ENCODE measurements at places on chromosomes 16 and 17.

DNA sequence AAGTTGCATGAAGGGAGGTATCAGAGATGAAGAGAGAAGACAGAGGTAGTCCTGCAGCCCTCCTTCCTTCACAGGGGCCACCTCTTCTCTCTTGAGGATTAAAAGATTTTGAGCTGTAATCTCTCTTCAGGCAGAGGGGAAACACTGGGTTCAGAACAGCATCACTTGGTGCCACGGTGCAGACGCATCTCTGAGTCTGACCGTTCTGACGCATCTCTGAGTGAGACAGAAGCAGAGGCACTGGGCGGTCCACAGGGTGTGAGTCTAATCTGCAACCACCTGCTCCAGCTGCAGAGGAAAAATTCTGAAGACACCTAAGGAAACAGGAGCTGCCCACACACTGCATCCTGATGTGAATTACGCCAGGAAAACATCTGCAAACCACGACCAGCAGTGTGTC is 5.3 kb upstream of the KRT37 start:
- no peak for DNase-seq

- no peak for DNase-seq
These were observed 67.9 kb downstream of the N4BP1 start for GRCh38 chr16:48542020-48542473.

- DNase-seq, result no peak
These were observed 274.2 kb upstream of the MYOCD start for GRCh38 chr17:12391468-12391867.

GRCh38 chr16:11181242-11181898 is 74.6 kb downstream of the SOCS1 start:
- no peak for DNase-seq

DNA sequence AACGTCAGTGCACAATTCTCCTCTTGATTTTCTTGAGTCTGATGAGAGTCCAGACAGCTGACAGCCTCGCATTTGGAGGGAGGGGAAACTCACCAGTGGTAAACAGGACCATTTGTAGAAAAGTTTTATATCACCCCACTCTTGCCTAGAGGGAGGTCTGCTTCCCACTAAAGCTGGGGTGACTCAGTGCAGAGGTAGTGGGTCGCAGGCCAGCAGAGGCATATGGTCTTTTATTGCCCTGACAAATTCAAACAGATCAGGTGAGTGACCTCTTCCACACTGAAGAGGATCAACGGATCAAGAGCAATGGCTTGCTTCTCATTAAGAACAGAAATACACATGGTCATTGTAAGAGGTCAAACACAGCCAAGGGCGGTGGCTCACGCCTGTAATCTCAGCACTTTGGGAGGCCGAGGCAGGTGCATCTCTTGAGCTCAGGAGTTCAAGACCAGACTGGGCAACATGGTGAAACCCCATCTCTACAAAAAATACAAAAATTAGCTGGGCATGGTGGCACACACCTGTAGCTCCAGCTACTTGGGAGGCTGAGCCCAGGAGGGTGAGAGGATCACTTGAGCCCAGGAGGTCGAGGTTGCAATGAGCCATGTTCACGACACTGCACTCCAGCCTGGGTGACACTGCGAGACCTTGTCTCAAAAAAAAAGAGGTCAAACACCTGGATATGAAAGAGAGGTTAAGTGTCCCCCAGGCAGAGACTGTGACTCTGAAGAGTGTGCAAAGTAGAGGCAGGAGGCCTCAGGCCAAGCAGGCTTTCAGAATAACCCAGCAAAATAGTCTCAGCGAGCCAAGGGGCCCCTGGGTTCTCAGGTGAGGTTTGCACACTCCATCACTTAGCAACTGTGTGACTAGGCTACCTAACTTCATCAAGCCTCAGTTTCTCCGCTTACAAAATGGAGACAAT is 56.5 kb upstream of the ERN1 start:
- DNase-seq, result no peak

All from LoVo (cell line).